ENCODE measurements at places on chromosomes 3 and 15. TPM values are rescaled to one million over a fixed set of nuclear protein-coding genes. Genes with fewer than 3 reads are reported as not detected.

DNA sequence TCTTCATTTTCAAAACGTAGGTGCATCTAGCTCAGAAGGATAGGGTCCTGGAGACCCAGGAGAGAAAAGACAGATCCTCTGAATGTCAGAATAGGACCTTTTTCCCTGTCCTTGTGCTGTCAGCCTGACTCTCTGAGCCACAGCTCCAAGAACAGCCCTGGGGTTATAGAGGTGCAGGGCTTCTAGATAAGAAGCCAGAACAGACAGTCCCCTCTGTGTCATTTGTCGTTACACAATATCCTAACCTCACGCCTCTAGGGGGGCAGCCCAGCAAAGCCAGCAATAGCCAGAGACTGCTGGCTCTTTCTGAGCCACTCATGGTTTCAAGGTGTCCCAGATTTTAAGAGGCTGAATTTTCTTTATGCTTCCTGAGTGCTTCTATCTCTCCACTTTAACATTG is 153.2 kb upstream of the THBS1 start:
- no peak for DNase-seq
- peaks cover 20% of the 10 kb centered on the region for H3K4me1 ChIP-seq
- H3K4me3 ChIP-seq: peak overlapping the region; percentile 69
- H3K36me3 ChIP-seq: no peaks in the 10 kb centered on the region

- H3K36me3 ChIP-seq: no peaks in the 10 kb centered on the region
- peaks cover 10% of the 10 kb centered on the region for H3K27me3 ChIP-seq
- H3K27ac ChIP-seq: no peak overlapping the region
- peak; percentile 79 for DNase-seq
Measured at GRCh38 chr3:118817748-118818165, 216.9 kb downstream of the IGSF11 start.

DNA sequence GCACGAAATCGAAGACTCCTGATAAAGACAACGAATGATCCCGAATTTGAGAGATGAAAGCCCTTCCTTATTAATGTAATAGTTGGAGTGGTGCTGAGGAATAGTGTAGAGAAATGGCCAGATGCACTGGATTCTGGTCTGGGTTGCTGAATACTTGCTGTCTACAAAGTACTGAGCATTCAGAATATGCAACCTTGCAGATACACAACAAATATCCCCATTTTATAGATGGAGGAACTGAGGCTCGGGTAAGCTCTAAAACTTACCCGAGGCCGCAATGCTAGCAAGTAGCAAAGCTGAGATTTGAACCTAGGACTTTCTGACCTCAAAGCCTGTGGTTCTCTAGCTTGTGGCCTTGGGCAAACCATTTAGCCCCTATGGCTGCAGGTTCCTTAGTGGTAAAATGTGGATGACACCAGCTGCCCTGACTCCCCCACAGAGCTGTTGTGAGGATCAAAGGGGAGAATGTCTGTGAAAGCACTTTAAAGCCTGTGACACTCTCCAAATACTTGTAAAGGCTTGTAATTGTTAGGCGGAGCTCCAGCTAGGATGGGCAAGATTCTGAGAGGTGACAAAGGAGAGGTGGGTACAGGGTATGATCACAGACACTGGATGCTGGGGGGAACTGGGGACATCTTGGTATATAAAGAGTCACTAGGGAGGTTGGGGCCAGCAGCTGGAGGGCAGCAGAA is 39.8 kb downstream of the FOXB1 start:
- no peak for DNase-seq
- peak overlapping the region; percentile 78 for H3K27ac ChIP-seq
- H3K4me3 ChIP-seq: no peak overlapping the region
- H3K36me3 ChIP-seq: no peaks in the 10 kb centered on the region
- H3K27me3 ChIP-seq: peaks cover 17% of the 10 kb centered on the region

- H3K27ac ChIP-seq: no peak overlapping the region
- no peak for DNase-seq
- peaks cover 10% of the 10 kb centered on the region for H3K4me1 ChIP-seq
- H3K36me3 ChIP-seq: peaks cover 59% of the 10 kb centered on the region
- no peak overlapping the region for H3K4me3 ChIP-seq
Measured at GRCh38 chr3:197539651-197540051, 16.1 kb downstream of the BDH1 start.

The GOLGA8T gene
- not detected for total RNA-seq

GRCh38 chr3:114709102-114709501 is 415.3 kb downstream of the TIGIT start:
- H3K4me1 ChIP-seq: peaks cover 4% of the 10 kb centered on the region
- H3K27me3 ChIP-seq: no peaks in the 10 kb centered on the region
- no peaks in the 10 kb centered on the region for H3K36me3 ChIP-seq
- H3K27ac ChIP-seq: no peak overlapping the region

DNA sequence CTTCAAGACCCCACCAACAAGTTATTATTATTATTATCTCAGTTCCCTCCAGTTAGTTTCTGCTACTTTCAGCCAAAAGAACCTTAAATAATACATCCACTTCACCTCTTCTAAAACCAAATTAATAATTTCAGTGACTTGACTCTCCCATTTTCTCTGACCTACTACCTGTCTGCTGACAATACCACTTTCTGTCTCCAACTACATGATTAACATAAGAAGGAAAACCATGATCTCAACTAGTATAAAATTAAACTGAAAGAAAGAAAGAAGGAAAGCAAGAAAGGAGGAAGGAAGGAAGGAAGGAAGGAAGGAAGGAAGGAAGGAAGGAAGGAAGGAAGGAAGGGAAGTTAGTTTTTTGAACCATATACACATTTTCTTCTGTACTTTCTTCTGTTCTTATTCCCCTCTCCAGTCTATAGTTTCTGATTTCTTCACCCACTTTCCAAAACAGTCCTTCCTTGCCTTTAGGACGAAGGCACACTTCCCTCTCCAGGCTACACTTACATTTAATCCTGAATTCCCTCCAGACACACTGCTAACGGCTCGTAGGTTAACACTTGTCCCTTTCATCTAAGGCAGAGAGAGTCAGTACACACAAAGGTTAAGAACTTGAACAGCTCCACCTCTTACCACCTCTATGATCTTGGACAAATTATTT is 79.5 kb upstream of the GUCA1C start:
- no peaks in the 10 kb centered on the region for H3K4me1 ChIP-seq
- H3K27me3 ChIP-seq: peaks cover 8% of the 10 kb centered on the region
- no peak overlapping the region for H3K4me3 ChIP-seq
- no peak overlapping the region for H3K27ac ChIP-seq
- no peaks in the 10 kb centered on the region for H3K36me3 ChIP-seq

- H3K27ac ChIP-seq: no peak overlapping the region
- peaks cover 6% of the 10 kb centered on the region for H3K4me1 ChIP-seq
- H3K4me3 ChIP-seq: no peak overlapping the region
- H3K36me3 ChIP-seq: no peaks in the 10 kb centered on the region
Measured at GRCh38 chr3:188533612-188534357, 379.8 kb downstream of the LPP start.

The CCRL2 gene
- total RNA-seq: 1.7 TPM

The EHD4 gene
- total RNA-seq: 28.4 TPM

GRCh38 chr15:69804786-69805185 is 292.9 kb downstream of the TLE3 start:
- no peaks in the 10 kb centered on the region for H3K36me3 ChIP-seq
- H3K27me3 ChIP-seq: peaks cover 12% of the 10 kb centered on the region
- H3K4me3 ChIP-seq: no peak overlapping the region
- no peak overlapping the region for H3K27ac ChIP-seq
- DNase-seq: no peak

GRCh38 chr3:99626417-99626788 is 12.0 kb upstream of the COL8A1 start:
- H3K36me3 ChIP-seq: no peaks in the 10 kb centered on the region
- H3K4me3 ChIP-seq: no peak overlapping the region
- H3K4me1 ChIP-seq: peaks cover 2% of the 10 kb centered on the region
- H3K27me3 ChIP-seq: peaks cover 3% of the 10 kb centered on the region
- DNase-seq: no peak

- peaks cover 10% of the 10 kb centered on the region for H3K27me3 ChIP-seq
- no peak for DNase-seq
- peaks cover 30% of the 10 kb centered on the region for H3K4me1 ChIP-seq
- no peak overlapping the region for H3K27ac ChIP-seq
- H3K36me3 ChIP-seq: peaks cover 9% of the 10 kb centered on the region
Measured at GRCh38 chr15:43522247-43522646, 4.8 kb downstream of the MAP1A start.

The QTRT2 gene
- 55.3 TPM for total RNA-seq

DNA sequence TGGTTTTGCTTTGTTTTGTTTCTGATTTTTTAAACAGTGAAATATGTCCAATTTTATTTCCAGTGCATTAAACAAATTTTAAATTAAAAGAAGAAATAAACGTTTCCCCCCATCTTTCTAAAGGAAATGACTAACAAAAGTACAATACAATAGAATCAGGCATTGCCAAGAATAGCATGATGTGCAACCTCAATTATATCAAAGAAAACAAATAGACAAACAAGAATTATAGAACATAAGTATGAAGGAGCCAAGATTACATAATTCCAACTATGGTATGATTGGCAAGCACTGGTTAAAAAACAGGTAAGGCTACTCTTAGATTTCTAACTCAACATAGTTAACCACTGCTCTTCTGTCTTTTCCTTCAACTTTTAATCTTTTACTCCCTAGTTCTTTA is 26.4 kb downstream of the TIGIT start:
- no peak overlapping the region for H3K4me3 ChIP-seq
- H3K27me3 ChIP-seq: no peaks in the 10 kb centered on the region
- DNase-seq: no peak
- H3K36me3 ChIP-seq: peaks cover 3% of the 10 kb centered on the region

The FBXL22 gene
- 0.80 TPM for total RNA-seq

- H3K27ac ChIP-seq: peak within 1 kb of the TSS; percentile 79
- H3K4me1 ChIP-seq: peaks cover 11% of the 10 kb centered on the region
- peaks cover 3% of the 10 kb centered on the region for H3K27me3 ChIP-seq
- peak within 1 kb of the TSS; percentile 90 for H3K4me3 ChIP-seq
- H3K36me3 ChIP-seq: peaks cover 2% of the 10 kb centered on the region
- DNase-seq: peak; percentile 85
Measured at GRCh38 chr3:51967384-51968169, at the start of gene PCBP4. Gene PCBP4, minus strand, starts transcription at chr3:51967454. Its CDS starts 6,214 bp downstream, at chr3:51961240.

The GLDN gene
- total RNA-seq: not detected

DNA sequence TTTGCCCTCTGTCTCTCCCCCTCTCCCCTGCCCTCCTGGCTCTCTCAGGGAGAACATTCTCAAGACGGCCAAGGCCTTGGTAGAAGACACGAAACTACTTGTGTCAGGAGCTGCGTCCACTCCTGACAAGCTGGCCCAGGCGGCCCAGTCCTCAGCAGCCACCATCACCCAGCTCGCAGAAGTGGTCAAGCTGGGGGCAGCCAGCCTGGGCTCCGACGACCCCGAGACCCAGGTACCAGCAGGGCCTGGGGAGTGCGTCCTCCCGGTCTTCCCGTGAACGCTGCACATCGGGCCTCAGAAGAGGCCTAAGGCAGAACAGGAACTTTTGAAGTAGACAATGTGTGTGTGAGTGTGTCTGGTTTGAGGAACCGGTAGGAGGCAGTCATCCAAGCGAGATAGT is 245.4 kb upstream of the TPM1 start:
- H3K4me3 ChIP-seq: no peak overlapping the region
- no peak for DNase-seq
- peaks cover 2% of the 10 kb centered on the region for H3K27me3 ChIP-seq
- no peaks in the 10 kb centered on the region for H3K36me3 ChIP-seq

The CTXN2 gene
- total RNA-seq: 0.07 TPM

All from activated CD4-positive, alpha-beta T cell treated with anti-CD3 and anti-CD28 coated beads, Interleukin-2, amount 10 ng/mL, durations not matched to agents 24 days and 14 days (primary cell).